ENCODE measurements at places on chromosomes 16 and 17.

DNA sequence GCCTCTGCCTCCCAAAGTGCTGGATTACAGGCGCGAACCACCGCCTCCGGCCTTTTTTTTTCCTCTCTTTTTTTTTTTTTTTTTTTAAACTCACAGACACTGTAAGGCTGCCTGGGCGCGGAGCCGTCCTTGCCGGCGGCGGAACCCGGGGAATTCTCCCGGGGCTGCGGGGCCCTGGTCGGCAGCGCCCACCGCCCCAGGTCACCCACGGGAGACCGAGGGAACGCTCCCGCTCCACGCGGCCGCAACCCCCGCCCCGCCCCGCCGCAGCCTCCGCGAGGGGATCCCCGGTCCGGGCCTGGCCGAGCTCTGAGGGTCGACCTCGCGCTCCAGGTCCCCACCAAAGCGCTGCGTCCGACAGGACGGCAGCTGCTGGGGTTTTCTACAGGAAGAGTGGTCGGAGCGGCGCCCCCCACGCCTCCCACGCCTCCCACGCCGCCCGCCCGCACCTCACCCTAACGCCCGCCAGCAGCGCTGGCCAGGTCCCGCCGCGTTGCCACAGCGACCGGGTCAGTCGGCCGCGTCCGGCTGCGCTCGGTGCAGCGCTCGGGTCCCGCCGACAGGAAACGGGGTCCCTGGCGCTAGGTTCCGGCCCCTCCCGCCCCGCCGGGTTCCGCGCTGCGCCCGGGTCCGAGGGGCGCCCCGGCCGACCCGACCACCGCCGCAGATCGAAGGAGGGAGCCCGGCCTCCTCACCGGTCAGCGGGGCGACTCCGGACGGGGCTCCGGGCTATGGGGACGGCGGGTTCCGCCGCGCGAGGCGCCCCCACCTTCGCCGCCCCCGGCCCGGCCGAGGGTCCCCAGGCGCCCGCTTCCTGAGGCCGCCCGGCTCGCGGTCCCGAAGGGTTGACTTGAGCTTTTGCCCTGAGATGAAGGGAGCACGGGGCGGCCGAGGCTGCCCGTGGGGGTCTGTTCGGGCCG, at the start of gene CCDC57:
TSS of gene CCDC57 (minus strand) at position 512 of the 920 bp plus-strand sequence. CDS start 10,898 bp downstream, outside the sequence.
- DNase-seq: no peak

GRCh38 chr16:12625068-12625467, 178.6 kb downstream of the CPPED1 start:
- no peak for DNase-seq

DNA sequence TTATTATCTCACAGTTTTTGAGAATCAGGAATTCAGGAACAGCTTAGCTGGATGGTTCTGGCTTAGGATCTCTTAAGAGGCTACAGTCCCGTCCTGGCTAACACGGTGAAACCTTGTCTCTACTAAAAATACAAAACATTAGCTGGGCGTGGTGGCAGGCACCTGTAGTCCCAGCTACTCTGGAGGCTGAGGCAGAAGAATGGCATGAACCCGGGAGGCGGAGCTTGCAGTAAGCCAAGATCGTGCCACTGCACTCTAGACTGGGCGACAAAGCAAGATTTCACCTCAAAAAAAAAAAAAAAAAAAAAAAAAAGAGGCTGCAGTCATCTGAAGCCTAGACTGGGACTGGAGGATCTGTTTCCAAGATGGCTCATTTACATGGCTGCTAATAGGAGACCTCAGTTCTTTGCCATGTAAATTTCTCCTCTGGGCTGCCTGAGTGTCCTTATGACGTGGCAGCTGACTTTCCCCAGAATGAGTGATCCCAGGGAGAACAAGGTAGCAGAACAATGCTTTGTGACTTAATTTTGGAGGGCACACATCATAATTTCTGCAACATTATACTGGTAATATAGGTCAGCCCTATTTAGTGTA, 95.8 kb upstream of the CORO6 start:
- DNase-seq: no peak

DNA sequence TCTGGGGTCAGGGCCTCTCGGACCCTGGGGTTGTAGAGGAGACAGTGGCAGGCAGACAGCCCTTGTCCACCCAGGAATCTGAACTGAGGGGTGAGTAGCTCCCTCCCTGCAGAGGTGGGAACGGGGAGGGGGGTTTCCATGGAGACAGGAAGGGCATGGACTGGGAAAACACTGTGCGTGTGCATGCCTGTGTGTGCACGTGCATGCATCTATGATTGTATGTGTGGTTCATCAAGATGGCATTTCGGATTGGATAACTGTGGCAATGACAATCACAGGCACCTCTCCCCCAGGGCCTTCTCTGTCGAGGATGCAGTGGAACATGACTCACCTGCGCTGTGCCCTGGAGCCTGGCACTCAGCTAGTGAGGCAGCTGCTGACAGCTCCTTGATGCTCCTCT, 6.1 kb upstream of the CD300C start:
- no peak for DNase-seq

Measured in retinal pigment epithelial cell (primary cell).